Renal cortical epithelial cell (primary cell): ENCODE measurements at places on chromosomes 7 and 10. TPM values are rescaled to one million over a fixed set of nuclear protein-coding genes. Genes with fewer than 3 reads are reported as not detected.

Gene TEX36
- not detected in 2 replicates for total RNA-seq

Gene TLL2
- 14.1 and 21.4 TPM in 2 replicates for total RNA-seq

Gene CYP26A1
- 0.15 TPM in 1 of 2 replicates, not detected in the other for total RNA-seq

Gene SYT15
- 1.0 TPM in 1 of 2 replicates, not detected in the other for total RNA-seq

Gene MYPN
- total RNA-seq: 0.17 TPM in 1 of 2 replicates, not detected in the other

Gene CLCN1
- not detected in 2 replicates for total RNA-seq

Gene FAM25C
- not detected in 2 replicates for total RNA-seq

Gene HIPK2
- 22.7 and 186 TPM in 2 replicates for total RNA-seq

Gene FKBP9
- total RNA-seq: 143 and 157 TPM in 2 replicates

DNA sequence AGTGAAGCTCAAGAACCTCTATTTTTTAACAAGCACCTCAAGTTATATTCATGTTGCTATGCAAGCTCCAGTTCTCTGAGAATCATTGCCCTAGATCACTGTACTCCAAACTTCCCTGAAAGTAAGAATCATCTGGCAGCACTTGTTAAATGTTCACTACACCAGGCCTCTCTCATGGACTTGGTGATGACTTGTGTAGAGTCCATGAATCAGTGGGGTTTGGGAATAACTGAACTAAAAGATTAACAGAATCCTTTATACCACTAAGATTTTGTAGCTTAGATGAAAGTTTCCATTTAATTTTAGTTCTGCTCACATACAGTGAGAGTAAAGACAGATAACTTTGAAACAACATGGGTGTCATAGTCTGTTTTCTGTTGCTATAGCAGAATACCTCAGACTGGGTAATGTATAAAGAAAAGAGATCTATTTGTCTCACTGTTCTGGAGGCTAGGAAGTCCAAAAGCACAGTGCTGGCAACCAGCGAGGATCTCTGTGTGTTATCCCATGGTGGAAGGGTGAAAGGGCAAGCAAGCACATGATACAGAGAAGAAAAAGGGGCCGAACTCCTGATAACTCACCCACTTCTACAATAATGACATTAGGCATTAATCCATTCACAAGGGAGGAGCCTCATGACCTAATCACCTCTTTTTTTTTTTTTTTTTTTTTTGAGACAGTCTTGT lies 27.9 kb upstream of the AOAH start:
- DNase-seq: peak; percentile 51

DNA sequence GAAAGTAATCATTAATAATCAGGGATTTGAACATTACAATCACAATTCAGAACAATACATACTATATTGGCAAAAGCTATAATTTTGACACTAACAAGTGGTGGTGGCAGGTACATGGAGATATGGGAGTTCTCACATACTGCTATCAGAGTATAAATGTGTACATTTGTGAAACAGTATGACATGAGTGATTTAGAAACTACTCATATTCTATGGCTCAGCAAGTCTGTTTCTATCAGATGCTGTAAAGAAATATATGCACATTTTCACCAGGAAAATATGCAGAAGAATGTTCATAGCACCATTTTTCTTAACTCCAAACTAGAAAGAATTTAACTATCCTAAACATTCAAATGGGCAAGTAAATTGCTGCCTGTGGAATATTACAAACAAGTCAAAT lies 620.0 kb downstream of the SH2D4B start:
- DNase-seq: no peak

GRCh38 chr10:62738916-62739315 lies 65.6 kb upstream of the ADO start:
- DNase-seq: peak; percentile 51

- DNase-seq: no peak
Measured at GRCh38 chr7:71208881-71209280, 76.9 kb downstream of the GALNT17 start.

DNA sequence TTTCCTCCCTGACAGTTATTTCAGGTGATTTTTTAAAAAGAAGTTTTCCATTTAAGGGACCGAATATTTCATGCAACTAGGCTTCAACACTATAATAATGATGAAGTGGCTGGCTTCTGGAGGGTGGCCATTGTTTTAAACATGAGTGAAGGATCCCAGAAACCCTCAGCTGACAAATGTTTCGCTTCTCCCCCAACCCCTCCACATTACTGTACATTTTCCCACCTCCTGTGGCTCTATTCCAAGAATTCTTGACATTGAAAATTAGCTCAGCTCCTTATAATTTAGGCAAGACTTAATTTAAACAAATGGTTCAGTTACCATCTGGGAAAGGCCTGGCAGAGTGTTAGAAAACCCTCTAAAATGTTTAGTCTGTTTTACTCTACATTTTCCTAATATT lies 129.9 kb upstream of the CDCA7L start:
- DNase-seq: no peak

- no peak for DNase-seq
Measured at GRCh38 chr7:30221764-30222163, 62.6 kb upstream of the ZNRF2 start.

- no peak for DNase-seq
Measured at GRCh38 chr7:5519515-5519928, 95.9 kb upstream of the TNRC18 start.

DNA sequence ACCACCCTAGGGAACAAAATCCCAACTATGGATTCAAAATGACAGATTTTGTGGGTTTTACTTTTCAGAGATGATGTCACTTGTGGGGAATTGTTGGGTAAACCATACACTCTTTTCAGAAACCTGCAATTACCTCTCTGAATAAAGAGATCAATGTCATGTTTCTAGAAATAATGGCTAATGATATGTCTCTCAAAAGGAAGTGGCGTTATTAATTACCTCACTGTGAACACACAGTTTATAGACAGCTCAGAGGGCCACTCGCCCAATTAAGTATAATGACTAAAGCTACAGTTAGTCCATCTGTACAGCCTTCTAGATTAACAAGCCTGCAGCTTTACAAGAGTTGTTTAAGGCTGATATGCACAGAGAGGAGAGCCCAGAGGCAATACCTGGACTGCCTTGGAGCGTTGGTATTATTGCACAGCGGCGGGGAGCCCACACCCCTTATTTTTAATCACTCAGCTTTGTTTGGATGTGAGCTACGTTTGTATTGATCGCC lies 79.5 kb downstream of the RAB11FIP2 start:
- DNase-seq: no peak
